Activated T-helper 1 cell treated with anti-CD3 and anti-CD28 coated beads, Interleukin-2, amount 50 U/mL, for 16 hours (primary cell): ENCODE measurements at places on chromosomes 4 and X.

DNA sequence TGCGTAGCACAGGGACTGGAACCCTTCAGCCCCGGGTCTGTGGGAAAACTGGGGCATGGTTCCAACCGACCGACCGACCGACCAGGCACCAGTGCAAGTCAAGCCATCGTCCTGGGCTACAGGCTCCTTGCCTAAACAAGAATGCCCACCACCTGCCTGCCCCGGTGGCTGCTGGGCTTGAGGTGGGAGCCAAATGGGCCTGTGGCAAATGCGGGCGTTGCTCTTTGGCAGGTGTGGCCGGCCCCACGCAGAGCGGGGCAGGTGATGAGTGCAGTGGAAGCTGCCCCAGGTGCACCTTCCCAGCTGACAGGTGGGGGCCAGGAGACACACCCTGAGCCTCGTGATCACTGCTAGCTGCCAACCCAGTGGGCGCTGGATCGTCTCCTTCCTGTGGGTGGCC lies 77.9 kb downstream of the MTMR1 start:
- DNase-seq: no peak

DNA sequence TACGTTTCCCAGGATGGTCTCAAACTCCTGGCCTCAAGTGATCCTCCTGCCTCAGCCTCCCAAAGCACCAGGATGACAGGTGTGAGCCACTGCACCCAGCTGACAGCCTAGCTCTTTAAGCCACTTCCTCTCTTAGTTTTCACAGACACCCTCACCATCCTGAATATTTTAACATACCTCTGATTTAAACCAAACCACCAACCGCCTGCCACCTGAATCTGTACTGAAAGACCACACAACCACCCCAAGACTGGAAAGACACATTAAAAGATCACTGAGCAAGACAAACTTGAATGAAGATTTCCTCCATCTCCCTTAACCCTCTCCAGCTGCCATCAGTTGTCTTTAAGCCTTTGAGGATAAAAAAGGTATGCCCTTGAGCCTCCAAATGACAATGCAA lies 110.6 kb downstream of the SH3KBP1 start:
- DNase-seq: no peak

GRCh38 chr4:150619042-150619441 lies 37.1 kb downstream of the MAB21L2 start:
- no peak for DNase-seq

- DNase-seq: no peak
Observed at GRCh38 chrX:103817502-103817901, 14.6 kb downstream of the RAB9B start.

GRCh38 chr4:38670939-38671591 lies 7.1 kb downstream of the KLF3 start:
- no peak for DNase-seq

GRCh38 chr4:123996718-123997510 lies 600.3 kb downstream of the SPRY1 start:
- DNase-seq: no peak

DNA sequence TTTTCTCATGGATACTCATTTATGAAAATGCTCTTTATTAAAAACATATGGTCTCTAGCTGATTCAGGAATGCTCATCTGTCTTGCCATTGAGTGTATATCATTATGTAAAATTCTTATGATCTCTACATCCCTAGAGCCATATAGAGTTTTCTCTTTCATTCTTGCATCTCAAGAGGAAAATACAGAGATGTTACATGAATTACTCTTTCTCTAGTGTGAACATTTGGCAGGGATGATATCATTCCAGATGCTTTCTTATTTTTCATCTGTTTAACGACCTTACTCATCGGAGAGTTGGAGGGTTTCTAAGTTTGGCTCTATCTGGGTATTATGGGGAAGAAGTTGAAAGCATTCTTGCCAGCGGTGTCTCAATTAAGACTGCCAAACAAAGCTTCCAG lies 202.9 kb upstream of the SLC7A11 start:
- DNase-seq: no peak

- DNase-seq: no peak
Observed at GRCh38 chrX:153226344-153227185, 47.5 kb downstream of the MAGEA1 start.

- DNase-seq: no peak
Observed at GRCh38 chrX:88940904-88941303, 193.9 kb downstream of the CPXCR1 start.

DNA sequence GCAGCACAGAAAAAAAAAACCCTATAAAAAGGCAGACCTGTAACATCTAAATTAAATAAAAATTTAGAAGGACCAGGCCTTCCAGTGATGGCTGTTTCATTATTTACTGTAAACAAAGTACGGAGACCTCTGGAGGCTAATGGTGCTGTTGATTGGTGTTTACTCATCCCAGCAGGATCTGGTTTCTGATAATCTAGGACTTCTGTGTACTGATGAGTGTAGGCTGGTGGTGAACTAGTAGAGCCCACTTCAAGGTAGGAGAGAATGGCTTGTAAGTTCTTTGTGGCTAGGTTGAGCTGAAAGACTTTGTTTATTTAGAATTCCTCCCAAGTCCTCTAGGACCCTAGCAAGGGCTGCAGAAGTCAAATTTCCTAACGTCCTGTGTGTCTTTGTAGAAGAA lies 398.1 kb upstream of the PITX2 start:
- no peak for DNase-seq

DNA sequence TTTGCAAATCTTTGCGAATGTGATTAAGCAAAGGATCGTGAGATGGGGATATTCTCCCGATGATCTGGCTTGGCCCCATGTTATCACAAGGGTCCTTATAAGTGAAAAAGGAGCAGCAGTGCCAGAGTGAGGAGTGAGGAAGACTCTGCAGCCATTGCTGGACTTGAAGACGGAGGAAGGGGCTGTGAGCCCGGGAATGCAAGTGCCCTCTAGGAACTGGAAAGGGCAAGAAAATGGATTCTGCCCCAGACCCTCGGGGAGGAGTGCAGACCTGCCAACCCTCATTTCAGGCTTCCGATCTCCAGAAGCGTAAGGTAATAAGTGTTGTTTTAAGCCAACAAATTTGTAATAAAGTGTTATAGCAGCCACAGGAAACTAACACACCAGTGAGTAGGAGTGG lies 76.3 kb downstream of the EVC start:
- no peak for DNase-seq

- DNase-seq: no peak
Observed at GRCh38 chrX:41759817-41760216, 35.8 kb downstream of the GPR82 start.

DNA sequence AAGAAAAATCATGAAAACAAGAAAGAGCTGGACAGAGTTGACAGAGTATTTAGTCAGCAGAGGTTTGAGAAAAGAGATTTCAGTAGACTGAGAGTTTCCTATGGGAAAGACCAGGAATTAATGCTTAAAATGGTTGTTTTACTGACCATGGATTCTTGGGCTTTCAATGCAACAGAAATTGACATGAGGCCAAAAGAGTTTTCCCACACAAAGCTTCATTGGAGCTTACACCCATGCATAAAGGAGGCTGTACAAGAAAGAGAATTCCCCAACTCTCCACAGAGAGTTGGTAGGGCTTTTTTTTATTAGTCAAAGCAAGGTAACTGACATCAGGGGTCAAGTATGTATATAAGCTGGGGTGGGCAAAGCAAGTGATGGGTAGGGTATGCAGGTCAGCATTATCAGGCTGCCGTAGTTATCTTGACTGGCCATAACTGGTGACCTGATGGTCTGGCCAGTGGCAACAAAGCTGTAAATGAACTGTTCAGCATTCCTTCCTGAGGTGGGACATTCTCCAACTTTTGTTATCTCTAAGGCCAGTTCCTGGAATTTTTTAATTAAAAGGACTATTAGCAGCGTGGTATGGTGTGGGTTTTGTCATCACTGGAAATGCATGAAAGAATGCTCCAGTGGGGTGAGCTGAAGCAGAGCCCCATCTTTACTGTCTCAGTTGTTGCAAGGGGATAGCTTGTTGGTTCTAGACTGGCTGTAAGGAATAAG lies 117.0 kb downstream of the ADAM29 start:
- no peak for DNase-seq

DNA sequence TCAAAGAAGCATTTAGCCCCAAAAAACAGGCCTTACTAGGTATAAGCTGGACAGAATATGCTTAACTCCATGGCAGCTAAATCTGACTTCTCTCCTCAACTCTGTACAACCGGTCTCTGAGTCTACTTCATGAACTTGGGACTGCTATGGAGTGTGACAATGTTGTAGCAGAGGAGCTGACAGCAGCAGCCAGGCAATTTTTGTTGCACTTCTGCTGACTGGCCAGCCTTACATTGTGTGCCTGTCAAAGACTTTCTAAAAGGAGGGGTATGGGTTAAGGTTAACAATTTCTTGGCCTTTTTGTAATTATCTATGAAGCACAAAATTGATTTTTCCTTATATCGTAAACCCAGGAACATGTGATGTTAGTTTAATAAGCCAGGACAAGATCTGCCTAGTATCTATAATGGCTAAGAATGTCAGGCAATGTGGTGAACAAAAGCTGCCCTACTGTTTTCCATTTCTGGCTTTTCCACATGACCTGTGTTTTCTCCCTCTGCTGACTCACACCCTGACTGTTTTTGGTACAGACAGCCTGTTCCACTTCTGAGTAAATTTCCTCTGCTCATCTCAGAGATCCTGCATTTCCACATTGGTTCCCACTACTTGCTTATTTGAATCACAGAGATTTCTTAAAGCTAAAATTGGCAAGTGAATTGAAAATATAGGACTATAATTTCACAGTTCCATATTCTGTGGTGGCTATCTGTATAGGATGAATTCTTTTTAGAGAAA lies 9.3 kb downstream of the NOX1 start:
- no peak for DNase-seq

GRCh38 chrX:56382278-56382677 lies 150.1 kb downstream of the KLF8 start:
- no peak for DNase-seq

- DNase-seq: no peak
Observed at GRCh38 chr4:67167849-67168248, 377.5 kb downstream of the CENPC start.

GRCh38 chrX:129777218-129778030 lies 2.3 kb upstream of the SASH3 start:
- peak; percentile 63 for DNase-seq

DNA sequence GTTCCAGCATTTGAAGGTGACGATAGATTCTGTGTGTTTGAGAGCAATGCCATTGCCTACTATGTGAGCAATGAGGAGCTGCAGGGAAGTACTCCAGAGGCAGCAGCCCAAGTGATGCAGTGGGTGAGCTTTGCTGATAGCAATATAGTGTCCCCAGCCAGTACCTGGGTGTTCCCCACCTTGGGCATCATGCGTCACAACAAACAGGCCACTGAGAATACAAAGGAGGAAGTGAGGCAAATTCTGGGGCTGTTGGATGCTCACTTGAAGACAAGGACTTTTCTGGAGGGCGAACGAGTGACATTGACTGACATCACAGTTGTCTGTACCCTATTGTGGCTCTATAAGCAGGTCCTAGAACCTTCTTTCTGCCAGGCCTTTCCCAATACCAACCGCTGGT lies 142.0 kb downstream of the PLS3 start:
- no peak for DNase-seq

DNA sequence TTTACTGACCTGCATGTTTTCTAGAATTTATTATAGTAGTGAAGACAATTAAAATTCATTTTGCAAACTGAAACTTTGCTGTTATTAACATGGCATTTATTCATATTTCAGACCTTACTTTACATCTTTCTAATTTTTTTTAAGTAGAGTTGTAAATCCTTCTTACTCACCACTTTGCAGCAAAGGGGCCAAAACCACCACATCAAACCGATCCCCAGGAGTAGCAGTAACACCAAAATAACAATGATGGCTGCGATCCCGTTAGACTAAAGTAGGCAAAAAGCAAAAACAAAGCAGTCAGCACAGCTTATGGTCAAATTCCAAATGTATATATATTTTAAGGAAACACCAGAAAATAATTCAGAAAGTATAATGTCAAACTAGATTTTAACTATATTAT lies 64.7 kb downstream of the ANTXR2 start:
- DNase-seq: no peak

- no peak for DNase-seq
Observed at GRCh38 chr4:40747207-40747835, 2.4 kb upstream of the NSUN7 start.

DNA sequence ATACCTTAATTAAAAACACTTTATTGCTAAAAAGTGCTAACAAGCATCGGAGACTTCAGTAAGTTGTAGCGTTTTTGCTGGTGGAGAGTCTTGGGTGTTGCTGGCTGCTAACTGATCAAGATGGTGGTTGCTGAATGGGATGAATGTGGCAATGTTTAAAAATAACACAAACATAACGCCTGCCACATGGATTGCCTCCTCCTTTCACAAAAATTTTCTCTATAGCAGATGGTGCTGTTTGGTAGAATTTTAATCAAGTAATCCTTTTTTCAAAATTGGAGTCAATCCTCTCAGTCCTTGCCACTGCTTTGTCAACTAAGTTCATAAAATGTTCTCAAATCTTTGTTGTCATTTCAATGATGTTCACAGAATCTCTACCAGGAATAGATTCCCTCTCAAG lies 466.8 kb upstream of the TECRL start:
- no peak for DNase-seq

DNA sequence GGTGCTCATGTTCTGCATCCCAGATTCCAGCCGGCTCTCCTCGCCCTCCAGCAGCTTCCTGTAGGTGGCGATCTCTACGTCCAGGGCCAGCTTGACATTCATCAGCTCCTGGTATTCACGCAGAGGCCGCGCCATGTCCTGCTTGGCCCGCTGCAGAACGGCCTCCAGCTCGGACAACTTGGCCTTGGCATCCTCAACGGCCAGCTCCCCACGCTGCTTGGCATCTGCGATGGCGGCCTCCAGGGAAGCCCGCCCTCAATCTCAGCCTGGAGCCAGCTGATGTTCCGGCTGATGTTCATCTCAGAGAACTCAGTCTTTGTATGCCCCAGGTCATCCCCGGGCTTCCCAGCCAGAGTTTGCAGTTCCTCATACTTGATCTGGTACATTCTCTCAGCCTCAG lies 431.8 kb upstream of the DIPK2B start:
- no peak for DNase-seq

DNA sequence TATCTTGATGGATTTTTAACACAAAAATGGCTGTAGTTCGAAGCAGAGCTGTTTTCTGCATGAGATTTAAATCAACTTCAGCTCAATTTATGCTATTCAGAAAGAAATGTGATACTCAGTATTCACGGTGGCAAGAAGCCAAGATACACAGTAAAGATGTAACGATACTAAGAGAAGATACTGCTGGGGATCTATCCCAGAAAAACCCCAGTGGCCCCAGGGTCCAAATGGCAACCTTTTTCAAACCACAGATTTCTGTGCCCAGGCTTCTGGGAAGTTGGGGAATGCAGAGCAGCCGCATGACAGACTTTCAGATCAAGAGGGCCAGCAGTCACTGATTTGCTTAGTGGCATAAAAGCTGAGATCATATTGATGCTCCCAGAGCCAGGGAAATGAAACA lies 353.9 kb downstream of the AFF2 start:
- DNase-seq: no peak
